Activated naive CD8-positive, alpha-beta T cell treated with anti-CD3 and anti-CD28 coated beads, Interleukin-2, amount 10 ng/mL, durations not matched to agents 7 days and 5 days (primary cell): ENCODE measurements at places on chromosomes 16 and 17. TPM values are rescaled to one million over a fixed set of nuclear protein-coding genes. Genes with fewer than 3 reads are reported as not detected.

The OTOP3 gene
- not detected for total RNA-seq

The CNTNAP4 gene
- not detected for total RNA-seq

The NPIPA2 gene
- 1.5 TPM for total RNA-seq

The TXNDC11 gene
- total RNA-seq, result 38.3 TPM

The KRT25 gene
- total RNA-seq, result not detected
